HuH-7 (cell line): ENCODE measurements at places on chromosomes 5 and 9.

DNA sequence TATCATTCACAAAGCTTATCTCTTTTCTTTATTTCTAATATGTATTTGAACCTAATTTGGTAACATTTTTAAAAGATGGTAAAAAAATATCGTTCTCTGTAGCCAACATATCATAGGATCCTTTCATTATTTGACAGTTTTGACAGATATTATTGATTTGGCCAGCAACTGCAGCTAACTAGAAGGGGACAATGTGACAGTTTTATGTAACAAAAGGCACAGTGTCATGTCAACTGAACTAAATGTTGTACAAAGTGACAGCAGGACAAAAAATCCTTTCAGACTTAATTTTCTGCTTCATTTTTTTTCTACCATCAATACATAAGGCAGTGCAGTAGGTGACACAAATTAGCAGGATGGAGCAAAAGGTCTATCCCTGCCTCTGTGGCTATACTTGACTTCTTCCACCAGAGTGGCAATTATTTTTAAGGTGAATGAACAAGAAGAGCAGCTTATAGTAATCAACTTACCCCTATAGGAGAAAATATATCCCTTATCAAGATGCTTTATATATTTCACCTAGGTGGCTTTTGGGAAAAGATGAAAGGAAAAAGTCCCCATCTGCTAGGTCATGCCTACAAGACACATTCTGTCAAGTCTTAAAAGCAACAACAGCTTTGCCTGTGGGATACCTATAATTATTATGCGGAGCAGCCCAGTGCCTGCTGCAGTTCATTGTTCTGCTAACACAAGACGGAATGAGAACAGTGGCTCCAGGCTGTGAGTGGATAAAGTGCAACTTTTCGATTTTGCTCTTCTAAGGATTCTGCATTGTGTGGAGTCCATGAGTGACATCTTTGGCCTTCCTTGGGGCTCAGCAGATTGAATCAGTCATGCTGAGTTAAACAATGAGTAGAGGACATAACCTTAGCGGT is 694.9 kb downstream of the ISL1 start:
- DNase-seq, result no peak

GRCh38 chr9:16824545-16825330 is 45.7 kb downstream of the BNC2 start:
- DNase-seq, result no peak

- no peak for DNase-seq
Observed at GRCh38 chr9:124453586-124454191, 3.4 kb downstream of the ADGRD2 start.

- DNase-seq, result no peak
Observed at GRCh38 chr5:122154910-122155309, 25.6 kb downstream of the ZNF474 start.

DNA sequence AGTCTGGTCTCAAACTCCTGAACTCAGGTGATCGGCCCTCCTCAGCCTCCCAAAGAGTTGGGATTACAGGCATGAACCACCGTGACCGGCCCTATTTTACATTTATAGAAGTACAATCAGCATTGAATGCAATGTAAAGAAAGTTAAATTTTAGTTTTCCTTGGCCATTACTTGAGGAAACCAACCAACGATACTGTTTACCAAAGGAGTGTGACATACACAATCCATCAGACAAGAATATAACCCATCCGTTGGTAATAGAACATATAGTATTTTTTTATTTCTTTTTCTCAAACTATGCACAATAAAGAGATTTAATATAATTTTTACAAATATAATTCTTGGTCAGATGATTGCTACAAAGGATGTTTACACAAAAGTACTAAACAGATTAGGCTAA is 63.1 kb upstream of the MOCS2 start:
- no peak for DNase-seq

DNA sequence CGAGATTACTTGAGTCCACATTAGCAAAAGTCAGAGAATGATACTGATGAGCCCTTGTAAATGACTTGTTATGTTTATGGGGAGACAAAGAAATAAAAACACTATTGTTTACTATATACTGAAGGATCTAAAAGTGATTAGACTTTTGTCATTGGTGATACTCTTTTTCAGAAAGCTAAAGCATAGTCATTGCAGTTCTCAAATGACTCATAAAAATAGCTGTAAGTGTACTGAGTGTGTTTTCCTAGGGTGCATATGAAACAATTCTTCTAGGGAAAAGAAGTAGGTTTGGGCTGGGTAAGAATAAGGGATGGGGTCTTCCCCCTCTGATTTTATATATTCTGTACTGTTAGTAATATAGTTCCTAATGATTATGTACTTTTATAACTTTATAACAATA is 32.6 kb downstream of the WDR36 start:
- no peak for DNase-seq
